A549 treated with CpdA at 1 μM for 4 hours (cell line): ENCODE measurements at places on chromosomes 6 and 20. TPM values are rescaled to one million over a fixed set of nuclear protein-coding genes. Genes with fewer than 3 reads are reported as not detected.

RNF144B gene
- 0.30 to 0.53 TPM (median 0.42 TPM) in 5 replicates for total RNA-seq

ZKSCAN3 gene
- 1.7 to 2.1 TPM (median 2.0 TPM) in 5 replicates for total RNA-seq

ZSCAN31 gene
- 2.0 to 3.8 TPM (median 2.7 TPM) in 5 replicates for total RNA-seq

NFATC2 gene
- total RNA-seq = 6.4 to 8.7 TPM (median 7.7 TPM) in 5 replicates
